Stimulated activated naive CD4-positive, alpha-beta T cell (primary cell): ENCODE measurements at places on chromosomes 11 and 22.
A peak's percentile ranks its signal among the peaks of the same experiment; 100 is the strongest.

DNA sequence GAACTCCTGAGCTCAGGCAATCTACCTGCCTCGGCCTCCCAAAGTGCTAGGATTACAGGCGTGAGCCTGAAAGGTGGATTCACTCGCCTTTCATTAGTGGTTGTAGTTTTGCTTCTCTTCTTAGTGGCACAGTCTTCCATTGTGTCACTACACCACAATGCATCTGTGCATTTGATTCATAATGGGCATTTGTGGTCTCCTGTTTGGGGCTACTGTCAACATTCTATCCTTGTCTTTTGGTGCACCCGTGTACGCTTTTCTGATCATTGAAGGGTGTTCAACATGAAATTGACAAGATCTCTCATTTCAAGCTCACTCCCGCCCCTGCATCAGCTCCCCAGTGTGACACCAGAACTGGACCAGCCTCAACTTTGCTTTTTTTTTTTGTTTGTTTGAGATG lies 2.0 kb upstream of the SYT12 start:
- no peak for DNase-seq

DNA sequence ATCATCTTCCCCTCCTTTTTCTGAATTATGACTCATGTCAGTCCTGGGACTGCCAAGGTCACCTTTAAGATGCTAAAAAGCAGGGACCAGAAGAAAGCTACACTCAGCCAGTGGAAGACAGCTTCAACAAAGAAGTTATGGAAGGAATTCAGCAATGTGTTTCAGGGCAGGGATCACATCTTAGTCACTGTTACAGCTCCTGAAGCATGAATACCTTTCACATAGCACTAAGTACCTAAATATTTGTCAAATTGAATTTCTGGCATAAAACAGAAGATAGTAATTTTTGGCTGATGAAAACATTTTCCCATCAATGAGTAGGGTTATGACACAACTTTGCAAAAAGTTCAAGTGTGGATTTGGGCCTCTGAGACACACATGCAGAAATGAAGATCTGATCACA lies 5.2 kb downstream of the DDB1 start:
- DNase-seq, result no peak

DNA sequence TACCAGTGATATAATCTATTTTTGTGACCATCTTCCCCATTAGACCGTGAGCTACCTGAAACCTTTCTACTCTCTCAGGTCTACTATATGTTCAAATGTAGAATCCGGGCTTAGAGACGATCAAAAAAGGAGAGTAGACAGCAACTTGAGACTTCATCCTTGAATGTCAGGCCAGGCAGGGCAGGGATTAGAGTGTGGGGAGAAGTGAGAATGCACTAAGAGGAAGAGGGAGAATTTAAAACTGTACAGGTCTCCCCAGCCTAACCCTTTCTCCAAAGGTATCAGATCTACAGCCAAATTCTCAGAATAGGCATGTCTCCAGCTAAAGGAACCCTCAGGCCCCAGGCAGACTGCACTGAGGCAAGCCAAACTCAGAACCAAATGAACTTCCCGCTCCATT lies 935 bp downstream of the LAMTOR1 start:
- DNase-seq, result no peak

GRCh38 chr11:118870396-118871343 lies 13.0 kb upstream of the CXCR5 start:
- no peak for DNase-seq

DNA sequence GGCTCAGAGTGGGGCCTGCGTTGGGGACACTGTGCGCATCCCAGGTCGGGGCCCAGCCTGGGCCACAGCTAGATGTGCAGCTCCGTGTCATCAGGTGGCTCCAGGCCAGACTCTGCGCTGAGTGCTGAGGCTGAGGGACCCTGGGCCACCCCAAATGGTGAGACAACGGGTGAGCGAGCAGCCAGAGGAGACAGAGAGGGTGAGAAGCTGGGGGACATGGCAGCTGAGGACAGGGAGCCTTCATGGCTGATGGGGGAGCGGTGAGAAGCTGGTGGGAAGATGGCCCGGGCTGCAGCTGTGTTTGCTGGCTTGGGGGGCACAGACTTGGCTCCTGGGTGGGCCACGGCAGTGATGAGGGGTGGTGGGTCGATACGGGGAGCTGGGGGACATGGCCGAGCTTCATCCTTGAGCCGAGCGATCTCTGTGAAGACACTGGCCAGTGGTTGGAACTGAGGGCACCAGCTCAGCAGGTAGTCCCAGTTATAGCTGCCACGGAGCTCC lies 2.5 kb upstream of the TPP1 start:
- DNase-seq, result no peak

GRCh38 chr11:2987881-2988861 lies 4.0 kb downstream of the NAP1L4 start:
- peak; percentile 63 for DNase-seq

- DNase-seq, result no peak
Observed at GRCh38 chr11:84384731-84385130, 1098.6 kb upstream of the CCDC90B start.

GRCh38 chr11:82216927-82217570 lies 516.6 kb downstream of the FAM181B start:
- DNase-seq, result no peak

GRCh38 chr11:26134481-26135355 lies 197.2 kb upstream of the ANO3 start:
- no peak for DNase-seq

DNA sequence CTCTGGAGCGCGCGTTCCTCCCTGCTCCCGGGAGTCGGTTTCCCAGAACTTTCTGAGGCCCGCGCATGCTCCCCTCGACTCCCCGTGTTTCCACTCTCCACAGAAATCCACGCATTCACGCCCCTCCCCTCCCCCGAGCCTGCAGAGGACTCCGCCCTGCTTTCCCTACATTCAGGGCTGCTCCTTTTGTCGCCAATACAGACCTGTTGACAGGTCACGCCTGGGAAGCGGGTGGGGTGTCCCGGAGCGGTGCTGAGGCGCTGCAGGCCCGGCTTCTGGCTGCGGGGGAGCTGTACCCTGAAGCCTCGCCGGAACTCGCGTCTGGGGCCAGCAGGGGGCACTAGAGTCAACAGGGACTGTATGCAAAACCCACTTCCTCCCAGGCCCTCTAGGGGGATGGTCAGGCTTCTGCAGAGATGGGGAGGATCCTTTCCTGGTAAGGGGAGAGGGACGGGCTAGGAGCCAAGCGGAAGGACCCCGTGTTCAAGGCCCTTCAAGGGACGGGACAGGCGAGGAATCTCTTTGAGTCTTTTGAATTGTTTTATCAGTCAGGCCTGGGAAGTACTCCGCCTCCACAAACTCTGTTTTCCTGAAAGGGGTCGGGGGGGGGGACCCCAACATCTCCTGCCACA lies at the start of gene PRAME:
TSS of gene PRAME (minus strand) at position 294 of the 632 bp plus-strand sequence. CDS start 2,433 bp downstream, outside the sequence.
- DNase-seq, result peak; percentile 24

GRCh38 chr11:31337806-31338205 lies 31.7 kb downstream of the DCDC1 start:
- no peak for DNase-seq

DNA sequence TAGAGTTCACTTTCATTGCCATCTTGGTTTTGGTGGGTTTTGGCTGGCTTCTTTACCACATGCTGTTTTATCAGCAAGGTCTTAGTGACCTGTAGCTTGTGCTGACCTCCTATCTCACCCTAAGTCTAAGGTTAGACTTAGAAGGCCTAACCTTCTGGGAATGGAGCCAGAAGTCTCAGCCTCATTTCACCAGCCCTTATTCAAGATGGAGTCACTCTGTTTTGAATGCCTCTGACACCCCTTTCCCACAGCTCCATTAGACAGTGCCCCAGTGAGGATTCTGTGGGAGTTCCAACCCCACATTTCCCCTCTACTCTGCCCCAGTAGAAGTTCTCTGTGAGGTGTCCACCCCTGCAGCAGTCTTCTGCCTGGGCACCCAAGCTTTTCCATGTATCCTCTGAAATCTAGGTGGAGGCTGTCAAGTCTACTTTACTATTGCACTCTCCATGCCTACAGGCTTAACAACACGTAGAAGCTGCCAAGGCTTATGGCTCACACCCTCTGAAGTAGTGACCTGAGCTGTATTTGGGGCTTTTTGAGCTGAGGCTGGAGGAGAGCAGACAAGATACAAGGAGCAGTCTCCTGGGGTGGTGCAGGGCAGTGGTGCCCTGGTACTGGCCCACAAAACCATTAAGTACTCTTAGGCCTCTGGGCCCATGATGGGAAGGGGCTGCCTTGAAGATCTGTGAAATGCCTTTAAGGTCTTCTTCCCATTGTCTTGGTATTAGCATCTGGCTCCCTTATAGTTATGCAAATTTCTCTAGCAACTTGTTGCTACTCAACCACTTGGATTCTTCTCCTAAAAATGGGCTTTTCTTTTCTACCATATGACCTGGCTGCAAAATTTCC lies 65.9 kb upstream of the SC5D start:
- no peak for DNase-seq
